Central memory CD4-positive, alpha-beta T cell (primary cell): ENCODE measurements at places on chromosomes 3 and 15.

DNA sequence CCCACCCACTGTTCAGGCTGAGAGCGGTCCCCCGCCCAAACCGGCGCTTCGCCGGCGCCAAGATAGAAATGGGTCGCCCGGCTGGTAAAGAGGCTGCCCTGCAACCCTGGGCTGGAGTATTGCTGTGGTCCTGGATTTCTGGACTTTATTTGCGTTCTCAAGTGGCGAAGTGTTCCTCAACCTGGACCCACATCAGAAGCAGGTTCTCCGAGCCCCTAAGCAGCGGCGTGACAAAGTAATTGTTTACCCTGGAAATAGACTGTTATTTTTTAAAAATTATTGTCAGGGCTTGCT, 481 bp upstream of the DYNC1LI1 start:
- DNase-seq = no peak

- DNase-seq = no peak
Observed at GRCh38 chr3:89252016-89252415, 144.6 kb downstream of the EPHA3 start.

DNA sequence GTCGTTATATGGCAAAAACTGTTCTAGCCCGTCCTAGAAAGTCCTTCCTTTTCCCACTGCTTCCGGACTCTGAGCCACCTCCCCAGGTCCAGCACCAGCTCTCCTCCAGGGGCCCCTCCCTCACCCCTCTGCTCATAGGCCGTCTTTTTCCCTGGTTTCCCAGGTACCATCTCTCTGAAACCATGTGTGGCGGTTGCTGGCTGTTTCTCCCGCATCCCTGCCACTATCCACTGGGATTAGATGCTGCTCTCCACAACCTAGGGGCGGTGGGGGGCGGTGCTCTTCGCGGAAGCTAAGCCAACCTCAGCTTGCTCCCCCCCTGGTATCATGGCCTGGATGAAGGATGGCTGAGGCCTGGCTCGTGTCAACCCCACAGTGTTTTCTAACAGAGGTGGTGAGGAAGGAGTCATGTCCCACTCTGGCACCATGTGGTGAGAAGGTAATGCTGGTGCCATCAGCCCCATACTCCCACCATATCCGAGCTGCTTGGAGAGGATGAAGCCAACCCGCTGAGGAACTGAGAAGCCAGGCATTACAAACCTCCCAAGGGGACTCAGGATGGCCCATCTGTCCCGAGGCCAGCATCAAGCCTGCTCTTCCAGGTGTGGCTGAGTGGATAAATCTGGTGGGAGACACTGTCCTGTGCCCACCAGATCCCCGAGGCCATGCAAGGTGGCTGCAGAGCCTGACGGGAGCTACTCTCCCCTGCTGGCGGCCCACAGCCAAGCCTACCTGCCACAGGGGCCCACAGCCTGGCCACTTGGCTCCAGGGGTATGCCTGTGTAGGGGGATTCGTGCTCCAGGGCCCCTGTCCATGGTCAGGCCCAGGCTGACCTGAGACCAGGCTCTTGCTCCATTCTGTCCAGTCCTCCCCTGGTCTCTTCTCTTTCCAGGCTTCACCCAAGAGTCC, 27.9 kb upstream of the SLC41A3 start:
- DNase-seq = no peak

DNA sequence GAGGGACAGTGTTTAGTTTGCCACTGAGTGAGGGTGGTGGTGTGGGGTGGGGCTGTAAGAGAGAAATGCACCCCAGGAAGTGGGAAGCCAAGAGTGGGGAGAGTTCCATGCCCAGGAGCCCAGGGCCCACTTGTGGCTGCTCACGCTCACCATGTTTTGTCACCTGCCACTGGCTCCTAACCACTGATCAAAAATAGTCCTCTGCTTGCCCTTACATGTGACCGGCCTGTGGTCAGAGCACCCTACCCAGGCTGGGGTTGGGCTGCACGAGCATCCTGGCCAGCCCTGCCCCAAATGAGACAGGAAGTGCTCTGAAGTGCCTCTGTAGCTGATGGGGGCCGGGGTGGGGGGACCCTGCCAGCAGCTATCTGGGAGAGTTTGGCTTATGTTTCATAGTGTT, 216.3 kb downstream of the RPLP1 start:
- peak; percentile 4 for DNase-seq

GRCh38 chr15:63385911-63386531, 4.4 kb upstream of the CA12 start:
- no peak for DNase-seq

DNA sequence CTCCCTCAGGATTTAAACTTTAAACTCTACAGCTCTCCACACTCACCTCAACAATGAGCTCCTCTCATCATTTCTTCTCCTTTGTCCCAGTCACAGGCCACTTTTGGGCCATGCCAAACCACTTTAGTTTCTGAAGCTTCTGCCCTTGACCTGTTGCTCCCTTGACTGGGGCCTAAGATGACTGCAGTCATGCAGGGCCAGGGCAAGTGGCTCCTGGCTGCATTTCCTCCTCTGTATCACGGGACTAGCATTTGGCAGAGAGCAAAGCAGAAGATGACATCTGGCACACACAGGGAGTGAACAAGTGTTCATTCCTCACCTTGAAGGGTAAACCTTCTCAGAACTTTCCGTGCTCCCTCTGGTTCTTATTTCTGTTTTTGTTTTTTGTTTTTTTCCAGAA, 136.9 kb downstream of the PDE8A start:
- no peak for DNase-seq

- DNase-seq = no peak
Observed at GRCh38 chr15:64571857-64572291, 111.5 kb downstream of the ZNF609 start.

DNA sequence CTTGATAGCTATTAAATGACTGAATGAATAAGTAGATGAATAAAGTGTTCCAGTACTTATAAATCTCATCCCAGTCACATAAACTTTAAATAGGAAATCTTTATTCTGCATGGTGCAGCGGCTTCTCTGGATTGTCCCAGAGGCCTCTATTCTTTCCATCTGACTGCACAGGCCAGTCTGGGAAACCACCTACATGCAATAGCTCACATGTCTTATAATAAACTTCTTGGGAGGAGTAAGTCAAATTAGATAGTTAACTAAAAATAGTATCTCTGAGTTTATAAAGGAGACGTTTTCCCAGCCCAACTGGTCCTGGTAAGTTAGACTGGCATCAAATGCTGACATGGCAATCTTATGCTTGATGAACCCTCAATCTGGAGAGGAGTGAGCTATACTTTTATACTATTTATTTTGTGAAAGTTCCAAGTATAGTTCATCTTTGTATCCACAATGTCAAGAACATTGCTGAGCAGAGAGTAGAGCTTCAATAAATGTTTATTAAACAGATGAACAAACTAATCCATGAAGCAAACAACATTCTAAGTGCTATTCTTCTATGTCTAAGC, 417.6 kb downstream of the TIGIT start:
- DNase-seq = no peak

DNA sequence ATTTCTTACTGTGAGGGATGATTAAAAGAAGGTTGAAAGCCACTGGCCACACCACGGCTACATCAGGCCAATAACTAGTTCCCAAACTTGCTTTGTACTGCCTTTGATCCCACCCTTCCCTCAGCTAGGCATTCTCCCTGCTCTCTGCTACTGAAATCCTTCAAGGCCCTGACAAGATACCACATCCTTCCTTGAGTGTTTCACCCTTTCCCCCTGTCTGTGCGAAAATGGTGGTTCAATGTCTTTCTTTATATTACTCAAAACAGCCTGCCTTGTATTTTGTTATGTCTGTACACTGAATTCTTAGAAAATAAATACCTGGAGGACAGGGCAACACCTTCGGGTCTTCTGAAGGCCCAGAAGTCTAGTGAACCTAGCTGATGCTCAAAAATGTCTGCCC, 932 bp upstream of the VPS8 start:
- DNase-seq = no peak

DNA sequence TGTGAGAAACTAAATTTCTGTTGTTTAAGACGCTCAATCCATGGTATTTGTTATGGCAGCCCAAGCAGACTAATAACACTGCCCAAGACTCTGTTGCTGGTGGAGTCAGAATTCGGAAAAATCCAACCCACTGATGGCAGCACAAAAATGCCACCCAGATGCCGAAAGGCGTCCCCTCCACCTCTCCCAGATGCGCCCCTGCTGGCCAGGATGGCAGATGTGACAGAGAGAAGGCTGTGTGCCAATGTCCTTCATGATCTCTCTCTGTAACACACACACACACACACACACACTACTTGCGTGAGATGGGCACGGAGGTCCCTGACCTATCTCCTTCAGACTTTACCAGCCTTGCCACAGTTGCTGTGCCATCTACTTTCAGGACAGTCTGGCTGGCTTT, 10.9 kb upstream of the LYSMD4 start:
- DNase-seq = no peak

GRCh38 chr15:65377105-65377975, 462 bp downstream of the IGDCC3 start:
- DNase-seq = no peak

- DNase-seq = no peak
Observed at GRCh38 chr3:183044547-183045229, 54.6 kb downstream of the MCCC1 start.

DNA sequence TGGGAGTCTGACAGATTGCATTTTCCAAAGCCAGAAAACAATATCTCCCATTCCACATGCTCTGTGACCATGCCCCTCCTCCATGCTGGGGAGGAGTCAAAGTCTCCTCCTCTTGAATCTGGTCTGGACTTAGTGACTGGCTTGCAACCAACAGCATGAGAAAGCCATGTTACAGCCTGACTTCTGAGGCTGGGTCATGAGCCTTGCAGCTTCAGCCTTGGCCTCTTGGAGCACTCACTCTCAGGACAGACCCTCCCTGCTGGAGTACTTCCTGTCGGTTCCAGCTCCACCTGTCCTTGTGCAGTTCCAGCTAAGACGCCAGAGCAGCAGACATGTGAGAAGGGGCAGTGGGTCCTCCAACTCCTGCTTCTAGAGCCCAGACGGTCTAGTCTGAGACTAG, 49.7 kb upstream of the RBSN start:
- DNase-seq = no peak

DNA sequence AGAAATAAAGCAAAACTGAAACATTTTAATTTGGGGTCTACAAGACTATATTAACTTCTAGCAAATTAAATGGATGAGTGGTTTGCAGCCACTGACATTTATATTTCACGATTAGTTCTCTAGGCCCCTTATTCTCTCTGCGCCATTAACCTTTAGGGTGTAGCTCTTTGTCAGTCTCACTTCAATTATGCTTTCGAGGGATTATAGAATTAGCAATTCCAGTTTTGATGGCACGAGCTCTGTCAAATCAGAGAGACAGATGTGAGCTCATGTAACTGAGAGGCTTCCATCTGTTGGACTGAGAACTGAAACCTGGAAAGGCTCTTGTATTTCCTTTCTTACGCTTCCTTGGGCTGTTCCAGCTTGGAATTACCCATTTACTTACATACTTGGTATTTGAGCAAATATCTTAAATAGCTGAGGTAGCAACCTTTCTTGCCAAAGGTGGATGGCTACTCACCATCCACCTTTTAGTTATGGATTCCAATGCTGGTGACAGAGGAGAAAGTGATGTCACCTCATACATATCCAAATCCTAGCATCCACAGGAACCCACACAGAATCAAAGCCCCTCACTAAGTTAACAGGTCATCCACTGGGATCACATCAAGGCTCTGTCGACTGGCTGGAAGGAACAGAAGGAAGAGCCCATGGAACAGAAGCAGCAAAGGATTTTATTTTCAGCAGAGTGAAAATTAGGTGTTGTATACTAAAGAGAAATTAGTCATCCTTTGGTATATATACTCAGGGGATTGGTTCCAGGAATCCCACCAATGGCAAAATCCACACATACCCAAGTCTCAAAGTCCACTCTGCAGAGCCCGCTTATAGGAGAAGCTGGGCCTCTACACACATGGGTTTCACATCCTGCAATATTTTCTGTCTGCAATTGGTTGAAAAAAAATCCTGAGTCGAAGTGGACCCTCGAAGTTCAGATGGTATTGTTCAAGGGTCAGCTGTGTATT, 20.8 kb downstream of the VGLL4 start:
- no peak for DNase-seq

DNA sequence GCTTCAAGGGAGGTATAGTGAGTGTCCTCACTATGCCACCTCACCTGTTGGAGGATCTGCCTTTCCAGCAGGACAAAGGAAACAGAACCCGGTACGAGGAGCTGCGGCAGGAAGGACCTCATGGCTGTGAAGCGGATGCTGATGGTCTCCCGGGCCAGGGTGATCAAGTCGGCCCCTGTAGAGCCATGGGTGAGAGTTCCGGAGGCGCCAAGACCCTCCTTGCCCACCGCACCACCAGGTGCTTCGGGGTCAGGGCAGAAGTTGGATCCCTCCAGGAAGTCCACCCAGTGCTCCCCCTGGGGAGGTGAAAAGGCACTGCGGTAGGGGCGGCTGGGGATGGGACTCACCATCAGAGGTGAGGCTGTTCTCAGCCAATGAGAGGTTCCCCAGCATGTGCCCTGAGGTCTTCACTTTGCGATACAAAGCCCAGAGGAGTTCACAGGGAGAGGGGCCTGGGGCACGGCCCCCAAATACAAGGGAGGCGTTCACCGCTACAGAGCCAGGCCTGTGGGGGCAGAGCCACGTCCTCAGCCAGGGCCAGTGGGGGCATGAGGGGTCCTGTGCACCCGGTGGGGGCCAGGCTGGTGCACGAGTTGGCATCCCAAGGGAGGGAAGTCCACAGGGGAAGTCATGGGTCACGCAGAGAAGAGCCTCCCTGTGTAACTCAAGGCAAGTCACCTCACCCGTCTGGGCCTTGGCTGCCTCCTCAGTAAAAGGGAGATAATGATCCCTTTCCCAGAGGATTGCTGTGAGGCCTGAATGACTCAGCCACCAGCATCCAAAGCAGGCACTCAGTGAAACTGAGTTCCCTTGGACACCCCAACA, 27.7 kb downstream of the C15orf39 start:
- no peak for DNase-seq

DNA sequence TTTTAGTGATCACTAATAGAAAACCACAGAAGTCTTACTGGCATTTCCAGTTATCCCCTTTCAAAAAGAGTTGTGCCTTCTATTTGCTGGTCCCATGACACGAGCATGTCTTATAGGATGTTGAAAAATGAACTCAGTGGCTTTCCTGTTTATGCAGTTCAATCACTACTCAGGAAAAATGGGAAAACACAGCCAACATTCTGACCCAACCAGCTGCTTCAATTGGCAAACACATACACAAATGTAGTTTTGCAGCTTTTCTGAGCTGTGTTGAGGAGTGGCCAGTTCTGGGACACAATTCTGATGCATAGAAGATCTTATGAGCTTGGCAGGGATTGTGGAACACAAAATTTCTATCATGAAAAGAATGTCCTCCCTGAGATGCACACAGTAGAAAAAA, 40.3 kb downstream of the FSTL1 start:
- no peak for DNase-seq

DNA sequence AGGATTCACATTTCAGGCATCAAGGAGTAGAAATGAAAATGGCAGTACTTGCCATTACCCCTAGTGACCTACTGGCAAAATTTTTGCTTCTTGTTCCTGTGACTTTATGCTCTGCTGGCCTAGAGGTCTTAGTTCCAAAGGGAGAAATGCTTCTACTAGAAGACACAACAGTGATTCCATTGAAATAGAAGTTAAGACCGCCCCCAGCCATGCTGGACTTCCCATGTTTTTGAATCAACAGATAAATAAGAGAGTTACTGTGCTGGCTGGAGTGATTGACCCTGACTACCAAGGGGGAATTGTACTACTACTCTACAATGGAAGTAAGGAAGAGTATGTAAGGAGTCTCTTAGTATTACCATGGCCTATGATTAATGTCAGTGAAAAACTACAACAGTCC, 196.2 kb upstream of the AZI2 start:
- DNase-seq = no peak
